ENCODE measurements at places on chromosomes 2 and 18.

GRCh38 chr2:1743396-1744150 is 742 bp downstream of the PXDN start:
- DNase-seq: no peak

DNA sequence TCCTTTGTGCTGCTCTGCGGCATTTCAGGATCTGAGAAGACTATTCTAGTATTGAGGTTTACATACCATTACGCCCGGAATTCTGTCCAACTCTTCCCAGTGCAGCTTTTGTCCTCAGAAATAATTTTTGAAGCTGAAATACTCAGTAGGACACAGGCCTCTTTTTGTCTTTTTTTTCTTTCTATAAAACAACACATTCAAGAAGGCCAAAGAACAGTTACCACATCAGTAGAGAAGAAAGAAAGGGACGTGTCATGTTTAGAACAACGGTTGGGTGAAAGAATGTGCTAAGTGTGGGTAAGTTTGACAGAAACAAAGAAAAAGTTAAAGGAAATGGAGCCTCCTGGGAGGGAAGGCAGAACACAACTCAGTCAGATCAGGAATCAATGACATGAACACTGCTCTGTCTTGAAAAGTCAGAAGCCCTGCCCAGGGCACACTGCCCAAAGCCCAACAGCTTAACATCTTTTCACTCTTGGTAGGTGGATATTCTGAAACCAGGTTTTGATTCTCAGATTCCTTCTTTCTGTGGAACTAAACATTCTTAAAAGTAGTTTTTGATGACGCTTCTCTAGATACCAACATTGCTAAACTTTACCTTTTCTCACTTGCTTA is 198.6 kb upstream of the CWC22 start:
- DNase-seq: no peak

GRCh38 chr2:230824406-230824978 is 40.2 kb upstream of the ITM2C start:
- peak; percentile 5 for DNase-seq

GRCh38 chr2:153557211-153557610 is 78.6 kb upstream of the RPRM start:
- no peak for DNase-seq

DNA sequence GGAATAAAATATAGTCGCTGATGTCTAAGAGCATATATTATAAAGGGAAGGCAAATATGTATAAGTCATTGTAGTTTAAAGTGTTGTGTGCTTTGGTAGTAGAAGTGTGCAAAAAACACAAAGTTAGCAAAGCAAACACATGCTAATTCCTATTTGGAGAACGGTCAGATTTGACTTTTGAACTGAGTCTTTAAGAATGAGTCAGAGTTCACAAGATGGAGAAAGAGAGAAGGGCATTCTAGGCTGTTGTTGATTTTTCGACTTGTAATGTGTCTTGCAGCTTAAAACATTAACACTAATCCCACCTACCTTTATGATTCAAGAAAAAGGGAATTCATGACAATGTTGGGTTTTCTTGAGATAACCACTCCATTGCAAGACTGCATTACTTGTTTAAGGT is 98.1 kb downstream of the CRIM1 start:
- no peak for DNase-seq

DNA sequence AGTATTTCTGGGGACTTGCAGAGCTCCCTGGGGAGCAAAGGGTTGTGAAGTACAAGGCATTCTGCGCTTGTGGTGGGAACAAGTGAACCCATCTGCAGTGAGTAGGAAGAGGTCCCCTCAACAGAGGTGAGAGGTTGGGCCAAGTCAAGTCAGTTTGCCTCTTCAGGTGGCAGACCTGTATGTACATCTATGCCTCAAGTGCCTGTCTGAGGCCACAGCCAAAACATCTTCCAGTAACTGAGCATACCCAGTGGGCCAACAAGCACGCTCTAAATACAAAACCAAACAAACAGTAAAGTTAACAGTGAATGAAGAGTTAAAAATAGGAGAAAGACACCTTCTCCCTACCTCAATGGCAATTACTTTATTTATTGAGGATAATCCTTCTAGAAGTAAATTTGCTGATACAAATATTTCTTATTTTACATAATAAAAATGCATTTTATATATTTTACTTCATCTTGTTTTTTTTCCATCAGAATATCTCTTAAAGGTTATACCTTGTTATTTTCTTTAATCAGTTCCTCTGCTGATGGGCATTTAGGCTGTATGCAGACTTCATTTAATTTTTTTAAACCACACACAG is 2.5 kb downstream of the GYPC start:
- DNase-seq: no peak

DNA sequence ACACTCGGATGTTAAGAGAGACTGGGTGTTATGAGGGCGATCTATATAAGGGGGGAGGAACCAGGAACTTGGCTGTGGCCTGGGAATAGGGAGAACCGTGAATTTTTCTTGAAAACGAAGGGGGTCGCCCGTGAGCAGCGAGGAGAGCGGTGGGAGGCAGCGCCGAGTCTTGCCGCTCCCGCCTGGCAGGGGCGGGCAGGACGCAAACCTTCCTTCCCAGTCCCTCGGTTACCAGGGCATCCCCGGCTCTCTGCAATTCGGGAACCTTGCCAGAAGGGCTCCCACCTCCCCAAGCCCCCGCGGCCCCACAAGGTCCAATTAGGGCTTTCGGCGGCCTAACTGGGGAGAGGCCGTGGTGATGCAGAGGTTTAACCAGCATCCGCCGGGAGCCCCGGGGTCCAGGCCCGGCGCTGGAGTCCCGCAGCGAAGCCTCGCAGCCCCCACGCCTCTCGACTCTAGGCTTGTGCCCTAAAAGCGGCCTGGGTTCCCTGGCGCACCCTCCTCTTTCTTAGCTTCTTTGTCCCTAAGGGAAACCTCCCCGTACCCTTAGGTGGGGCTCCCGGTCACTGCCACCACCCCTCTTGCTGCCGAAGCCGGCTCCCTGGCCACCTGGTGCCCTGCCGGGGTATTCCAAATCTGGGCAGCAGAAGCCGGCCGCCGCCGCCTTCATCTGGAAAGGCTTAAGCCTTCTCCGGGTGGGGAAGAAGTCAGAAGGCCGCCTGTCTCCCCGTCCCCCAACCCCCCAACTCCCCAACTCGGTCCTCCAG is 680 bp upstream of the FHOD3 start:
- peak; percentile 44 for DNase-seq

DNA sequence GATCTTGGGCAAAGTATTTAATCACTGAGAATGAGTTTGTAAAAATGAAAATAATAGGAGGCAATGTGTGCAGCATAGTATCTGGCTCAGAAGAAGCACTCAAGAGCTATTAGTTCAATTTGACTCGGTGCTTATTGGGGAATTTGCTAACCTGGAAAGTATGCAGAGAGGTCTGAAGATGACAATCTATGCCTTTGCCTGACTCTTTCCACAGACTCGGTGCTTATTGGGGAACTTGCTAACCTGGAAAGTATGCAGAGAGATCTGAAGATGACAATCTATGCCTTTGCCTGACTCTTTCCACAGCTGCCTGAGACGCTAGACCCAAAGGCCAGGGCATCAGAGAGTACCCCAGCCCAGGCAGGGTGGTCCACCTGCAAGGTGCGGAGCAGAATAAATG is 12.2 kb upstream of the SH3BP4 start:
- DNase-seq: no peak

DNA sequence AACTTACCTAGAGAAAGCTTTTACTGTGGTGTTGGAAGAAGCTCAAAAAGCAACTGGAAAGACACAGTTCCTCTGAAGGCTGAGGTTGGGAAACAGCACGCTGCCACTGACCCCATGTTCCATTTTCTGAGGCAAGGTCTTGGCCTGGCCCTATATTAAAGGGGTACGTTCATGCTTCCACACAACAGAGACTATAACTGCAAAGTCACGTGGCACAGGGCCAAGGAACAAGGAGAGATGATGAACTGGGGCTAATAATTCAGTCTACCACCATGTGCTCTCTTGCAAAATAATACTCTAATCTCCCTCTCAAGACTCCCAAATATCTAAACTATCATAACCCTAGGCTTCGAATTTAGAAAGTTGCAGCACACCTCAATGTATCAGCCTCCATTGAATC is 381.6 kb downstream of the DSEL start:
- DNase-seq: no peak

DNA sequence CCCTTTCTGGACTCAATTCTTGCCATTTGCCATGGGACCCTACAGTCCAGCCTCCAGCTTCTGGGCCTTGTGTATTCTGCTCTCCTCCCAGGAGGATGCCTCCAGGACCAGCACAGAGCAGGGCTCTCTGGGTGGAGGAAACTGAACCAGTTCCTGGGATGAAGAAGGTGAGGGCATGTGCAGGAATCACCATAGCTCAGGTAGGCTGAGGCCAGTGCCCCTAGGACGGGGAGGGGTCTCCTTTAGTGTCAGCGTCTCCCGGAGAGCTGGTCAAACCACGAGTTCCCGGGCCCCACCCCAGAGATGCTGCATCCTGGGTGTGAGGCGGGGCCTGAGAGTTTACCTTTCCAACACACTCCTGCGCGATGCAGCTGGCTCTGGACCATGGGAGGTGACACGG is 5.8 kb upstream of the PRELID3A start:
- no peak for DNase-seq

GRCh38 chr2:15983496-15983895 is 43.1 kb downstream of the MYCN start:
- DNase-seq: no peak

- no peak for DNase-seq
Observed at GRCh38 chr2:203418271-203418670, 90.1 kb downstream of the ABI2 start.

DNA sequence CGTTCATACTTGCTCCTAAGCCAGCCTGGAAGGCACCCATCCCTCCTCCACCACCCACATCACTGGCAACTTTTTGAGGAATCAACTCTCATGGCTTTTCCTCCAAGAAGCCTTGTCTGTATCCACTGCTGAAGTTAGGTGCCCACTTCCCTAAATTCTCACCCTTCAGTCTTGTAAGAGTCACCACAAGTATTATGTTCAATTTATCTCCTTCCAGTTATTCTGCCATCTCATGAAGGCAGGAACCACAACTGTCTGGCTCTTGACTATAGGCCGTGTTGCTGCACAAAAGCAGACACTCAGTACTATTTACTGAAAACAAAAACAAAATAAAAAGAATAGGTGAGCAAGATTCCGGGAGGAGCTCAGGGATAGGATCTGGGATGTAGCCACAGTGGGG is 234.8 kb downstream of the CYRIA start:
- DNase-seq: no peak

GRCh38 chr2:71299507-71299906 is 32.1 kb upstream of the ZNF638 start:
- DNase-seq: no peak

DNA sequence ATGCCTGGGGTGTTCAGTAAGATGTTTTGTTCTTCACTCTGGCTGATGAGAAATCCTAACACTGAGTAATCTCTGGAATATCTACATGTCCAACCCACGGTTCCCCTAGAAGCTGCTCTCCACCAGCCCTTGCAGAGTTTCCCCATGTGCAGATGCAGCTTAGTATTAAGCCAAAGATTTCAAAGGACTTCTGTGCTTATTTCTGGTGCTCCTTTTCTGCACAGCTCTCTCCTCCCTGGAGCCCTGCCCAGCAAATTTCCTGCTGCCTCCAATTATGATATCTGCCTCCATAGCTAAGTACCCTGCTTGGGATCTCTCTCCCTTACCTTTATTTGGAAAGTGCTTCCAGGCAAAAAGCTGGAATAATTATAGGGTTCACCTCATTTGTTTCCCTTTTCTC is 949.3 kb downstream of the BCL11A start:
- DNase-seq: no peak

- no peak for DNase-seq
Observed at GRCh38 chr2:26193578-26194231, 20.8 kb downstream of the GAREM2 start.

DNA sequence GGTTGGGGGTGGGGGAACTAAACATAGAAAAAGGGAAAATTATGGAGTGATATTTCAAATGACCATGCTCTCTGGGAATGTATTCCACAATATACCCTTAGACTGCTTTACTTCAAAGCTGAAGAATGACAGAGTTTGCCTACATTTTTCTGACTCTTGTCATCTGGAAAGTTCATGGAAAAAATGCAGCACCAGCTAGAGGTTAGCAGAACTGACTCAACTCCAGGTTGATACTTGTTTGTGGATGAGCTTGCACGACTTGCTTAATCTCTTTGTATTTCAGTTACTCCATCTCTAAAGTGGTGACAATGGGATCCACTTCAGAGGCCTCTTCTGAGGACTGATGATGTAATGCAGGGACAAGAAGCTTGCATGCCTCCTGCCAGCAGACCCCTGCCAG is 824.0 kb upstream of the ID2 start:
- no peak for DNase-seq

GRCh38 chr2:74457129-74457548 is 1.1 kb upstream of the WBP1 start:
- peak; percentile 55 for DNase-seq

DNA sequence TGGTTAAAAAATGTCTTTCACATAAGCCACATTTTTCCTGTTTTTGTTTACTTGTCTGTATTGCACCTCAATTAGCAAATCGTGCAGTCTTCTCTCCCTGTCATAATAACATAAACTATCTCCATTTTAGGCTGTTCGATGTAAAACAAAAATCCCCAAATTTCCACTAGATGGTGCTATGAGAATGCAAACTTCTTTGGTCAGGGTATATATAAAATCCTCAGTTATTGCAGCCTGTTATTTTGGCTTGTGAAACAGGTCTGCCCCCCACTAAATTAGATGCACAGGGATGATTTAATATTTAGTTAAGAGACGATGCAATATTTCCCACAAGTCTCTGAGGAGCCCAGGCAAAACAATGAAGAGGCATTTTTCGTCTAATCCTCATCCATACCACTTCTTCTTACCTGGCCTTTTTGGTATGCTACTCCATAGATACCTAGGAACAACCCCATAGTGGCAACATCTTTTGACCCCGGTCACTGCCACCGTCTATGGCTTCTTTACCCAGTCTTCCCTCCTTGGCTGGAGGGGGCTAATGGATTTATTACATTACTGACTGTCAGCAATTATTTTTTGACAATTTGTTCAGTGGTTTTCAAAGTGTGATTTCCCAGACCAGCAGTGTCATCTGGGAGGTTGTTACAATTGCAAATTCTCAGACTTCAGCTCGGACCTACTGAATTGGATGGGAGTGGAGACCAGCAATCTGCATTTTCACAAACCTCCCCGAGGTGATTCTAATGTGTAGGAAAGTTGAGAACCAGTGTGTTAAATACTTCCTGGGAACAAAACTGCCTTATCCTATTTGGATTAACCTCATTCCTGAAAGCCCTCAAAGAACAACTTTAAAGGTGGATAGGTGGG is 117.4 kb upstream of the CWC22 start:
- DNase-seq: no peak

GRCh38 chr18:77433076-77433475 is 183.4 kb downstream of the GALR1 start:
- DNase-seq: no peak

DNA sequence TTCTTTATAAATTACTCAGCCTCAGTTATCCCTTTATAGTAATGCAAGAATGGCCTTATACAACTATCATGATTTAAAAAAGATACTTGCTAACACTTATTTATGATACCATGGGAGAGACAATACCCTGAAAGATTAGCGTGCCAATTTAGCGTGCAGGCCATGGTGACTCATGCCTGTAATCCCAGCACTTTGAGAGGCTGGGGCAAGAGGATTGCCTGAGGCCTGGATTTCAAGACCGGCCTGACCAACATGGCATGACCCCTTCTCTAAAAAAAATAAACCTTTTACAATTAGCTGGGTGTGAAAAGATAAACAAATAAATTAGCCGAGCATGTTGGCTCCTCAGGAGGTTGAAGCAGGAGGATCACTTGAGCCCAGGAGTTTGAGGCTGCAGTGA is 493.4 kb upstream of the FSIP2 start:
- DNase-seq: no peak

GRCh38 chr2:99417396-99417795 is 72.4 kb downstream of the REV1 start:
- no peak for DNase-seq

GRCh38 chr18:4511166-4511565 is 56.1 kb upstream of the DLGAP1 start:
- DNase-seq: no peak

Measured in caudate nucleus (tissue), 63 donors.